ENCODE measurements at places on chromosomes 11 and 22. TPM values are rescaled to one million over a fixed set of nuclear protein-coding genes. Genes with fewer than 3 reads are reported as not detected.

Gene VPREB1
- total RNA-seq: not detected

Gene TSGA10IP
- not detected for total RNA-seq

Gene ESAM
- total RNA-seq: not detected

Gene SLN
- not detected for total RNA-seq

Gene TMEM135
- 28.2 TPM for total RNA-seq

Gene TMEM25
- total RNA-seq: not detected

Gene TAF10
- total RNA-seq: 122 TPM

Gene IFITM10
- not detected for total RNA-seq

Gene OR2AT4
- not detected for total RNA-seq

Gene OR2D2
- total RNA-seq: not detected

Gene DDI1
- total RNA-seq: not detected

DNA sequence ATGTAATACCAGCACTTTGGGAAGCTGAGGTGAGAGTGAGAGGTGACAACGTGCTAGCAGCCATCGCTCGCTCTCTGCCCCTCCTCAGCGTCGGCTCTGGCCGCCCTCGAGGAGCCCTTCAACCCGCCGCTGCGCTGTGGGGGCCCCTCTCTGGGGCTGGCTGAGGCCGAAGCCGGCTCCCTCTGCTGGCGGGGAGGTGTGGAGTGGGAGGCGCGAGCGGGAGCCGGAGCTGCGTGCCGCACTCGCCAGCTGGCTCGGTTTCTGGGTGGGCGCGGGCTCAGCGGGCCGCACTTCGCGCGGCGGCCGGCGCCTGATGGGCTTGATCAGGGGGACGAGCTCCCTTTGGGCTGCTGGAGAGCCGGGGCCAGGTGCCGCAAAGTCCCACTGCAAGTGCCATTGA is 98.9 kb upstream of the UBASH3B start:
- peak; percentile 54 for DNase-seq

DNA sequence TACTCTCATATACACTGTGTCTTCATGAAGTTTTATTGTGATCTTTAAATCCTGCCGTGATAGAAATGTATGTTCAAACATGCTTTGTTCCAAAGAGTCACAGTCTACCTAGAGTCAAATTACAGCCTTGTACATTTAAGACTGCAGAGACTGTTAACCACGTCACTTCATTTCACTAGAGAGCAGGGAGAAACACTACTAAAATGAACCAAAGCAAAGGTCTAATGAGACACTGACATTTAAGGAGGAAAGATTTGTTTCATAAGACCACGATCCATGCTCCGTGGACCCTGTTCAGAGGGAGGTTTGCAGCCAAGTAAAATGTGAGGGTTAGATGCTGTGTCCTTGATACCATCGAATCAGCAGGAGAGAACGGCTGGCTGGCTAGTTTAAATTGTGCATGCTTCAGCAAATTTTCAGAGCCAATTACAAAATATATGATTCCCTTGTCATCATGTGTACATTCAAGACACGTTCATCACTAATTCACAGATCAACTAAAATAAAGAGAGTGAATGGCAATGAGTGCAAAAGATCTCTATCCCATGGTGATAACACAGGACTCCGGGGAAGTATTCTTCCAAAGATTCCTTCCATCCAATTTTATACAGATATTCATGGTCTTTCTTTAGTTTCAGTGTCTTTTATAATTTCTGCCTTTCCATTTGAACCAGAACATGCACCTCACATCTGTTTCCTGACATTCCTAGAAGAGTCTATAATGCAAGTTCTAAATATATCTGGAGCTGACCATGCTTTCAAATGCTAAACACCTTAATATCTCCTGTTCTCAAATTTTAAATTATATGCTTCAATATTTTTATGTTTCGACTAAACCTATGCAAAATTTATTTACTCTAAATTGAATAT is 960.9 kb upstream of the FAT3 start:
- no peak for DNase-seq

DNA sequence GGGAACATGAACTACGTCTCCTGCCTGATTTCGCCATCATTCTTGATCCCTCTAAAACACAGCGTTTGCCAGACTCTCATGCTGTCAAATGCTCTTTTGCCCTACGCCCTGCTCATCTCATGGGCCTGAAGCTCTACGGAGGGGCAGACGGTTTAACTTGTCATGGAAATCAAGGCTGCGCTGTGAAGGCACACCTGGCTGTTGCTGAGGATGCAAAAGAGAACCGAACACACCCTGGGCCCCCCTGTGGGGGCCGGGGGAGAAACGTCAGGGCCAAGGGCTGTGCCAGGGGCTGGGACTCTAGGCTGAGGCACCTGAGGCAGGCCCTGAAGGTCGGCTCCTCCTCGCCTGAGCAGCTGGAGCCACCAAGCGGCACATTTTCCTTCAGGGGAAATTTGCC is 957.2 kb downstream of the BRD1 start:
- no peak for DNase-seq

GRCh38 chr11:7688238-7688826 is 15.0 kb upstream of the CYB5R2 start:
- DNase-seq: peak; percentile 63

- no peak for DNase-seq
Observed at GRCh38 chr11:83174008-83174407, 17.1 kb downstream of the PCF11 start.

- no peak for DNase-seq
Observed at GRCh38 chr22:44354288-44354687, 41.5 kb upstream of the SHISAL1 start.

DNA sequence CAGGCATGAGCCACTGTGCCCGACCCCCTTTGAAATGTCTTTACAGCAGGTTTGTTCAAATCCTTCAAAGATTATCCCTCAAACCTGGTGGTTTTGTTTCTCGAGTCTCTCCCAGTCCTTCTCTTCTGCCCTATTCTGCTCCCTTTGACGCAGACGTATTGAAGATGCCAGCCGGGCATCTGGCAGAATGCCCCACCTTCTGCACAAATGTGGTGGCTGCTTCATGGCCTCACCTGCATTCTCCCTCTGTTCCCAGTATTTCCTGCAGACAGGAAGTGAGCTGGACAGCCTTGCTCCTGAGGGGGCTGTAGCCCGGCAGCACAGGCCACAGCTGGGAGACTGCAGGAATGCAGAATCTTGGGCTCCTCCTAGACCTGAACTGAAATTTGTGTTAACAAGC is 4.8 kb upstream of the NAP1L4 start:
- no peak for DNase-seq

GRCh38 chr11:119758291-119758690 is 29.3 kb upstream of the NECTIN1 start:
- DNase-seq: no peak

DNA sequence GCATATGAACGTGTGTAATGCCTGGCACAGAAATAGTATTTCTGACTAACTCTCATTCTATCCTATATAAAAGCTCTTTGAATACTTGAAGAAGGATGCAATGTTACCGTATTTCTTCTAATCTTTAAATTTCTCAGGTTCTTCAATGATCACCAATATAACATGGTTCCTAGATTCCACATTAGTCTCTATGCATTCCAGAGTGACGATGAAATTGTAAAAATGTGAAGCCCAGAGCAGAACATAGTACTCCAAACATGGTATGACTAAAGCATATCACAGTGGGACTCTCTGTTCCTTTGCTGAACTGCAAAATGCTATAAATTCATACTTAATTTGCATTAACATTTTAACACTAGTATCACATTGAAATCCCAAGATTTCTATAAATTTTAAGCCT is 877.6 kb upstream of the CHORDC1 start:
- DNase-seq: no peak

DNA sequence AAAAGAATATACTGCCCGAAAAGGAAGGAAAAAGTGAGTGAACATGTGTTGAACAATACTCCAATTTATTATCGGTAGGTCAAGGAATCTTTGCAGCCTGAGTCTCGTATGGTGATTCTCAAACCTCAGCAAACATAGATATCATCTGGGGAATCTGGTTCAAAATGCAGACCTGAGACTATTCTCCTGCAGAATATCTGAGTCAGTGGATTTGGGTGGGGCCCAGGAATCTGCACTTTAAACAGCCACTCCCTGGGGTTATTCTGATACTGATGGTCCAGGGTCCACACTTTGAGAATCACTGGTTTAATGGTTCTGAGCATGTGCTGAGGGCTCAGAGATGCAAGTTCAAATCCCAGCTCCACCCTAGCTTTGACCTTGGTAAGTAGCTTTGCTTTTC is 53.6 kb upstream of the GRK3 start:
- DNase-seq: no peak

GRCh38 chr11:101705972-101706371 is 122.2 kb upstream of the TRPC6 start:
- DNase-seq: no peak

DNA sequence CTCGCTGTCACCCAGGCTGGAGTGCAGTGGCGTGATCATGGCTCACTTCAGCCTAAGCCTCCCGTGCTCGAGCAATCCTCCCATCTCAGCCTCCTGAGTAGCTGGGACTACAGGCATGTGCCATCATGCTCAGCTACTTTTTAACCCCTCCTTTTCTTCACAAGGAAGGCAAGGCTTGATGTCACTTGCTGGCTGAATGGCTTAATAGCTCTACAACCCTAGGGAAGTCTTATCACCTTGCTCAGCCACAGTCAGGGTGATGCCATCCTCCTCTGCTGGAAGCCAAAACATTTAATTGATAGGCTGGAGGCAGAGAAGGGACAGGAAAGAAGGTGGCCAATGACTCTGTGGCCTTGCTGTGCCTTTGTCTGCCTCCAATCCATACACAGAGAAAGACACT is 131.9 kb downstream of the MED15 start:
- no peak for DNase-seq

DNA sequence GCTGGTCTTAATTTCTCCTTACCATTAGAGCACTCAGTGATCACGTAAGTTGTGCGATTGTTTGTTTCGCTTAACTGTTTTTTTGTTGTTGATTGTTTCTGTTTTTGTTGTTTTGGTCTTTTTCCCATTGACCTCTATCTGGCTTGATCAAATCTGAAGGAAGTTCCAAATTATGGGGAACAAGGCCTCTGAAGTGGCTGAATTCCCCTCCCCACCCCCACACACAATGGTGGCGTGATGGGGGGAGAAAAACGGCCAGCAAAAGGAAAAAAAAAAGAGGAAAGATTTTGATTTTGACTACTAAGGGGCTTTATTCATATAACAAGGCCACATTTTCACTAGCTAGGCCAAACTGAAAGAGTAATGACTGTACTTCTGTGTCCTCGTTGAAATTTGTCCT is 53.6 kb downstream of the OSBPL5 start:
- no peak for DNase-seq

DNA sequence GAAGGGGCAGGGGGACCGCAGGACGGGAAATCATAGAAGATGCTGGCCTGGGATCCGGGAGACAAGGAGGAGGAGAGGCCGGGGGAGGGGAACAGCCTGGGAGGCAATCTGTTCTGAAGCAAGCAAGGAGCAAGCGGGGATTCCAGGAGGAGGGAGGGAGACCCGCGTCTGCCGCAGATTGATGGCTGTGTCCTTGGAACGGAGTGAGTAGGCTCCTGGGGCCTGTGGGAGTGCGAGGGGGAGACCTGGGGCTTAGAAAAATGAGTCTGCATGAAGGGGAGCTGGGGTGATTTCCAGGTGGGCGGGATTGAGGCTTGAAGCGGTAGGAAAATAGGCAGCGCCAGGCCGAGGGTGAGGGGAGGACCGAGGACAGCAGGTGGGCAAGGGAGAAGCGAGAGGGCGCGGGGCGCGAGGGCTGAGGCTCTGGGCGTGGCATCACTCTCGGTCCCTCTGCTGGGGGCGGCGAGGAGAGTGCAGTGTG is 1.6 kb upstream of the LRRC55 start:
- no peak for DNase-seq

DNA sequence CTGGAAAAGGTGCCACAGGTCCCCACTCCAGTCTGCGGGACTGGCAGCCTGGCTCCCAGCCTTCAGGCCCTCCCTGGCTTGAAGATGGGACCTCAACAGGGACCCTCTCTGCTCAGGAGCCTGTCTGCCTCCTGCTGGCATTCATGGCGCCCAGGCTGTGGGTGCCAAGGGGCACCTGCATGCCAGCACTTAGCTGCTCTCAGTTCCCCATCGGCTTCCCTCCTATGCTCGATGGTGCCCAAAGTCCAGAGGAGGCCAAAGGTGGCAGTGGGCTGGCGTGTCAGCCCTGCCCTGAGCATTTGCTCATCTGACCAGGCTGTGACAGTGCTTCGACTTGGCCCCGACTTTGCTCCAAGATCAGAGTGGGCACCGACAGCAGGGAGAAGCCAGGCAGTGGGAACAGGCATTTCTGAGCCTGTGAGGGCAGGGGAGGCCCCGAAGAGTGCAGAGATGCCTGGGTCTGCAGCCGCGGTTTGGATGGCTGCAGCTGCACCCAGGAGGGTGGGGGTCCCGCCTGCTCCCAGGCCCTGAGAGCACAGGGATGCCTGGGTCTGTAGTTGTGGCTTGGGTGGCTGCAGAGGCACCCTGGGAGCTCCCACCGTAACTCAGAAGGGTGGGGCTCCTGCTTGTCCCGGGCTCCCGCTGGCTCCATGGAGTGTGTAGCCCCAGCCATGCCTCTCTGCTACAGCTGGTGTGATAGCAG is 463.6 kb downstream of the TBC1D22A start:
- no peak for DNase-seq

- peak; percentile 46 for DNase-seq
Observed at GRCh38 chr11:68659158-68659921, 25.0 kb upstream of the GAL start.

DNA sequence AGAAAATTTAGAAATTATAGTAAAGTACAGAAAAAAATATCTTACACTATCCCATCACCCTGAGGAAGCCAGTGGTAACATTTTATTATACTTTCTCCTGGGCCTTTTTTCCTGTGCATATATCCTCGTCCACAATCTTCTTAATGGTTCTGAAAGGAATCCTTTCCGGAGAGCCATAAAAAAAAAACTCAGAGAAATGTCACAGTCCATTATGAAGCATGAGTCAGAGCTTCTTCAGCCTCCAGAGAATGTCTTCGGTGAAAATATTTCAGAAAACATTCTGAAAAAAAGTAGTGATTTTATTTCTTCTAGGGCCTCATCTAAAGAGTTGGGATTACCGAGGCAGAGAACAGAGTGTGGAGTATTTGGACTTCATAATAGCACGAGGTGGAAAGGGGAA is 163.4 kb downstream of the INSC start:
- no peak for DNase-seq

- no peak for DNase-seq
Observed at GRCh38 chr22:17242641-17243040, 23.4 kb upstream of the ADA2 start.

DNA sequence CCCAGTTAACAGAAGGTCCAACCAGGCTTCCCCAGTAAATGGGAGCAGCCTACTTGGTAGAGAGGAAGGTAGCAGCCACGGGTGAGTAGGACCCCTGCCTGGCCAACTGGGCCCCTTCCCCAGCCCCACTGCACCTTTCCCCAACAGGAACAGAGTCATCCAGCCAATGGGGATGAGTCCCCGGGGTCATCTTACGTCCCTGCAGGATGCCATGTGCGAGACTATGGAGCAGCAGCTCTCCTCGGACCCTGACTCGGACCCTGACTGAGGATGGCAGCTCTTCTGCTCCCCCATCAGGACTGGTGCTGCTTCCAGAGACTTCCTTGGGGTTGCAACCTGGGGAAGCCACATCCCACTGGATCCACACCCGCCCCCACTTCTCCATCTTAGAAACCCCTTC is 6.6 kb downstream of the RIC8A start:
- DNase-seq: no peak

- no peak for DNase-seq
Observed at GRCh38 chr11:68816917-68817419, 24.7 kb downstream of the CPT1A start.

GRCh38 chr11:69449320-69450063 is 32.0 kb upstream of the LINC01488 start:
- DNase-seq: peak; percentile 58

GRCh38 chr11:11525283-11525682 is 96.5 kb downstream of the GALNT18 start:
- no peak for DNase-seq
